ENCODE measurements at places on chromosomes 12 and 14.

GRCh38 chr12:81206429-81206828 is 128.6 kb downstream of the ACSS3 start:
- DNase-seq, result no peak

DNA sequence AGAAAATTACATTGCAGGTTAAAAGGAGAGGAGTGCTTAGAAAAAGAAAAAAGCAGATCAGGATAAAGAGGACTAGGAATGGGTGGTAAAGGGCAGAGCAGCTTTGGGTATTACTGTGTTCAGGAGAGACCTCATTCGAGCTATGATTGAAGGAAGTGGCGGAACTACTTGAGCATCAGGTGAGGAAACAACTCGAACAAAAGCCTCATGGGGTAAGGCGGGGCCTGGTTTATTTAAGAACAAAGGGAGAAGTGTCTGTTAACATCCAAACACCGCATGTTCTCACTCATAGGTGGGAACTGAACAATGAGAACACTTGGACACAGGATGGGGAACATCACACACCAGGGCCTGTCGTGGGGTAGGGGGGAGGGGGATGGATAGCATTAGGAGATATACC is 444.6 kb upstream of the CCDC196 start:
- no peak for DNase-seq

GRCh38 chr12:80936642-80937390 is 918 bp downstream of the LIN7A start:
- DNase-seq, result peak; percentile 66

GRCh38 chr12:12930633-12931219 is 21.2 kb downstream of the GPRC5D start:
- no peak for DNase-seq

- DNase-seq, result no peak
Observed at GRCh38 chr14:84108746-84109457, 1421.0 kb upstream of the FLRT2 start.

GRCh38 chr12:7161811-7162210 is 27.7 kb upstream of the PEX5 start:
- DNase-seq, result no peak

- DNase-seq, result no peak
Observed at GRCh38 chr12:100584256-100584655, 10.8 kb downstream of the GAS2L3 start.

- DNase-seq, result no peak
Observed at GRCh38 chr14:20696764-20697163, 8.2 kb downstream of the ANG start.

DNA sequence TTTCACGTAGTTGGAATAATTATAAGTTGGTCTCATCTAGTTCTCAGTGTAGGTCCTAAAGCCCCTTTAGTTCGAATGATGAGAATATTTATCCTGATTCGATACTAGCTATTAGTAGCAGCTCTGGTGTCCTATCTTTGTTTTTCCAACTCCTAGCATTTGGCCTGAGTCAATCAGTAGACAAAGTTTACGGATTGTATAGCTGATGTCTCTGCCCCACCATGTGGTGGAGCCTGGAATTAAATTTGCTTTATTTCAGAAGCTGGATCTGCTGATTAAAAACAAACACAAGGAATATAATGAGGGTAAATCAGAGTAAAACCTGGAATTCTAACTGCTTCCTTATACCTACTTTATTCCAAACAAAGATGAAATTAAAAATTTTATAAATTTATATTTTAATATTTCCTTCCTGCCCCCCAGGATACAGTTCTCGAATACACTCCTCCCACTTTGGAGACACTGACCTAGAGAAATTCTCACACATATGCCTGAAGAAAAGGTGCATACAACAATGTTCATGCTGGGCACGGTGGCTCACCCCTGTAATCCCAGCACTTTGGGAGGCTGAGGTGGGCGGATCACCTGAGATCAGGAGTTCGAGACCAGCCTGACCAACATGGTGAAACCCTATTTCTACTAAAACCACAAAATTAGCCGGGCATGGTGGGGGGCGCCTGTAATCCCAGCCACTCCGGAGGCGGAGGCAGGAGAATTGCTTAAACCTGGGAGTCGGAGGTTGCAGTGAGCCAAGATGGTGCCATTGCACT is 7.6 kb upstream of the BRMS1L start:
- DNase-seq, result peak; percentile 37

- DNase-seq, result no peak
Observed at GRCh38 chr12:25924491-25925001, 33.9 kb upstream of the RASSF8 start.

GRCh38 chr14:61258985-61259384 is 22.2 kb downstream of the TMEM30B start:
- no peak for DNase-seq

DNA sequence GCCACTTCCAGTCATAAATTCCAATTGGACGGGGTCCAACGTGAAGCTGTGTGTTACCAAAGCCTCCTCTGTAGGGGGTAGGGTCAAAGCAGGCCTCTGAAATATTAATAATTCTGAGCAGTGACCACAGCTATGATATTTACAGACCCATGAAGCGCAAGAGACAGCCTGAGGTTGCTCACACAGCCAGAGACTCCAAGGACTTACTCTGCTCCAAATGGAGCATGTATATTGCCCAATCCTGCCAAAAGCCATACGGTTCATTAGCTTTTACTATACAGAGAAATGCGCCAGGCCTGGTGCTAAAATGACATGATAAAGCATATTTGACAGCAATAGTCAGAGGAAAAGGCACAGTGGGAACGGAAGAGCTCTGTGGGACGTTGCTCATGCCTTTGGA is 151.3 kb downstream of the PAH start:
- DNase-seq, result no peak

GRCh38 chr14:36113341-36113740 is 63.2 kb downstream of the PTCSC3 start:
- DNase-seq, result no peak

DNA sequence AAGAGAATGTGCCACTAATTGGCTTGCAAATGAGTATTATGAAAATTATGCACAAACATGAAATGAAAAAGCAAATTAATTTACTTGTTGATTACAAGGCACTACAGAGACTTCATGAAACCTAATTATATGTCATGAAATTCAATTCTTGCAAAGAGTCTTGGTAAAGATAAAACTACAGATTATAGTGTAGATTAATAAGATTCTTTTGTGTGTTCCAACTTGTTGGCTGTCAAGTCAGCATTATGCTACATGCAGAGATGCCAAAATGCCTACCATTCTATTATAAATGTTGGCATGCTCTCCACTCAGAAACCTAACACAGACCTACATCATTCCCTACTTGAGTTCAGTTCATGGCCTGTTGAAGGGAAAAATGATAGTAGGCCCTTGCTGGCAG is 97.2 kb upstream of the KITLG start:
- DNase-seq, result no peak

DNA sequence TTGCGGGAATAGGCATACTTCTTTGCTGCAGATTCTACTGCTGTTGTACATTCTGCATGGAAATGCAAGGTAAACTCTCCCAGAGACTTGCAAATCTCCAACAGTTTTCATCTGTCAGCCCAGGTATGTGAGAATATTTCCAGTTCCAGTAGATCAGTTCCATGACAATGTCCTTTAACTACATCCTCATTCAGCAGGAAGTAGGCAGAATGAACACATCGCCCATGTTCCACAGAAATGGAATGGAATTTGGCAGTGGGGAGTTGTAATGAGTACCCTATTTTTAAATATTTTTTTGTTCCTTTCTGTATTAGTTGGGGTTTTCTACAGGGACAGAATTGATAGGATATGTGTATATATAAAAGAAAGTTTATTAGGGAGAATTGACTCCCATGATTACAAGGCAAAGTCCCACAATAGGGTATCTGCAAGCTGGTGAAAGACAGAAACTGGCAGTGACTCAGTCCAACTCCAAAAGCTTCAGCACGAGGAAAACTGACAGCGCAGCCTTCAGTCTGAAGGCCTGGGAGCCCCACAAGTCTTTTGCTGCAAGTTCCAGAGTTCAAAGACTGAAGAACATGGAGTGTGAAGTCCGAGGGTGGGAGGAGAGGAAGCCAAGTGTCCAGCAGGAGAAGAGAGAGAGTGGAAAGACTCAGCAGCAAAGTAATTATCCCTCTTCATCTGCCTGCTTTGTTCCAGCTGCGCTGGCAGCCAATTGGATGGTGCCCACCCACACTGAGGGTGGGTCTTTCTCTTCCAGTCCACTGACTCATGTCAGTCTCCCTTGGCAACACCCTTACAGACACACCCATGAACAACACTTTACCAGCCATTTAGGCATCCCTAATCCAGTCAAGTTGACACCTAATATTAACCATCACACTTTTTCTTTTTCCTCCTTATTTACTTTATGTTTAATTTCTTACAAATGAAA is 110.4 kb upstream of the SCAF11 start:
- no peak for DNase-seq

GRCh38 chr12:124539084-124540041 is 28.0 kb downstream of the NCOR2 start:
- no peak for DNase-seq

GRCh38 chr12:71846322-71846940 is 6.9 kb downstream of the TBC1D15 start:
- DNase-seq, result no peak

DNA sequence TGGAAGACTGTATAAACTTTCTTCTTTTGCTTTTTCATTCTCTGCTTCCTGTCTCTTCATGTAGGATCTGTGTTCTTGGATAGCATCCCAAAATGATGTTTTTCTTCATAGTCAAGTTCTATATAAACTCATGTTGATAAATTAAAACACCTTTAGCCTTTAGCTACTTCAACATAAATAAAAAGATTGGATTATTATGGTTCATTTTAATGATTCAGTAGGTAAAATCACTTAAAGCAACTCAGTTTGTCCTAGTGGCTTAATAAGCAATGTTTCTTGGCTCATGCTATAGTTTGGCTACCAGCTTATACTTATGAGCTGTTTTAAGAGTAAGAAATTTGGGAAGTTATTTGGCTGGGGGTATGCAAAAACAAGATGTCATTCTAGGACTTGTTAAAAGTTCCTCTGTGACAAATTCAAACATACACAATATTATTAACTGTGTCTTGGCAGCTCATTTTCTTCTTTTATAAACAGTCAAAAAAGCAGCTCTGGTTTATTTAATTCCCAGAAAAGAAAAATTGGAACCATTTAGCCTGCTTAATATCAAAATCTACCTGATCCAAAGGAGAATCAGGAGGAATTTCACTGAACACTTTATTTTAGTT is 111.4 kb downstream of the TMTC3 start:
- no peak for DNase-seq

GRCh38 chr12:34605510-34605887 is 583.2 kb downstream of the ALG10 start:
- no peak for DNase-seq

DNA sequence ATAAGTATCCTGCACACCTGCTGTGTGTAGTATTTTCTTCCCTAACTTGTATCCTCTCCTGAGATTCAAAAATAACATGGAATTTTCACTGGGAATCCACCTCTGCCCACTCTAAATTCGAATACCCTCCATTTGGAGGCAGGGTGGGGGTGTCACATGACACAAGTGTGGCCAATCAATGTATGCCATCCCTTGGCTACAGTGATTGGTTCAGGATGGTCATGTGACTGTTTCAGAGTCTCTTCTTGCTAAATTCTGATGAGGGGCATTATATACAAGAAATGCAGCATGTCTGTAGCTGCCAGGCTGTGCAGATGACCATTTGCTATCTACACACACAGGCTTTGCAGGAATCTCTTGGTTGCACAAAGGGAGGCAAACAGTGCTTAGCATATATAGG is 86.8 kb upstream of the TMEM132C start:
- no peak for DNase-seq

- DNase-seq, result no peak
Observed at GRCh38 chr14:102866982-102867761, 55.3 kb upstream of the AMN start.

DNA sequence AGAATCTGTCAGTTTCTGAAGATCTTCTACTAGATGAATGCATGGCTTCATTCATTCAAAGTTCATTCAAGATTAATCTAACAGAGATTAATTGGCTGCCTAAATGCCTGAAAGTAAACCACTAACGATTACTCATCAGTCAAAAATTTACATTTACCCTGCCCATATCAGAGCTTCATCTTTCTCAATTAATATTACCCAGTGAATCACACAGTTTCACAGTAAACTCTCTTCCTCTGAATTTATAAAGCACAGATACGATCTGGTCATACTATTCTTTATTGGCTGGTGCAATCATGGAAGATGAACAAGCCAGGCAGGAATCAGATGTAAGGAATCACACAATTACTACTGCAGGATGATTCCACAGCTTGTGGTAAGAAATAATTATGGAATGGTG is 377.7 kb downstream of the SLC16A7 start:
- no peak for DNase-seq

- DNase-seq, result no peak
Observed at GRCh38 chr12:98406378-98406777, 109.0 kb upstream of the TMPO start.

GRCh38 chr14:51566831-51567582 is 84.7 kb upstream of the FRMD6 start:
- DNase-seq, result no peak

GRCh38 chr14:64465831-64466554 is 694 bp downstream of the AKAP5 start:
- peak; percentile 29 for DNase-seq

- DNase-seq, result no peak
Observed at GRCh38 chr12:58966939-58967338, 46.6 kb upstream of the LRIG3 start.

DNA sequence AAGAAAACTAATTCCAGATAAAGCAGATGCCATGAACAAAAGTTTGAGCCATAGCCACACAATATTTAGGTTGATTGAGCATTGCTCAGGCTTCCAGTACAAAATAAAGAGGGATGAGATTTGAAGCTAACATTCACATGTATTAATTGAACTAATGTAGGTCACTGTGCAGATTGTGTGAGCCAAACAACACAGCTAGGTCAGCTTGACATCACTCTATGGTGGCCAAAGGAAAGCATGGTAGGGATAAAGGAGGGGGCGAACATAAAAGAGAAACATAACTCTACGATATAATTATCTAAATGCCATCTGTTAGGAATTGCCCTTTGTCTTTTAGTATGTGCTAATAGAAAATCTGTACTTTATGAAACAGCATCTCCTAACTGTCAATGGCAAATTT is 477.7 kb upstream of the SYT1 start:
- no peak for DNase-seq

DNA sequence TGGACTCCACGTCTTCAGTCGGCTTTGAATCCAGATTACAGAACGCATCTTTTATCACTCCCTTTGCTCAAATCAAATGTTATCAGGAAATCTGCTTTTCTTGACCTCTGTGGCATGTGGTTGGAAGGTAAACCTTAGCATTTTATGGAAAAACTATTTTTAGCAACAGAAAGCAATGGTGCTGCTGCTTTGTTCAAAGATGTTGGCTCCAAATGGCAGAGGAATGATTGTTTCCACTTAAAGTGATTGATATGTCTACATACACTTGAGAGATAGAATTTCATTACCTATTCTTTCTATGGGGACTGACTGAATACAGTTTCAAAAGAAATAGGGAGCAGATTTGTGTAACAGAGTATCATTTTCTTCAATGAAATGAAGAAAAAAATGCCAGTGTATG is 761.2 kb downstream of the NOVA1 start:
- DNase-seq, result no peak

GRCh38 chr12:105522166-105522825 is 191.8 kb downstream of the C12orf75 start:
- no peak for DNase-seq
